ENCODE measurements at places on chromosomes 5 and 9.

DNA sequence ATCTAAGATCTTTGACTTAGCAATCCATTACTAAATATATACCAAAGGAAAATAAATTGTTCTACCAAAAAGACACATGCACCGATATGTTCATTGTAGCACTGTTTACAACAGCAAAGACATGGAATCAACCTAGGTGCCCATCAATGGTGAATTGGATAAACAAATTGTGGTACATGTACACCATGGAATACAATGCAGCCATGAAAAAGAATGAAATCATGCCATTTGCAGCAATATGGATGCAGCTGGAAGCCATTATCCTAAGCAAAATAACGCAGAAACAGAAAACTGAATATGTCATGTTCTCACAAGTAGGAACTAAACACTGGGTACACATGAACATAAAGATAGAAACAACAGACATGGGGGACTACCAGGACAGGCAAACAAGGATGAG, 589.5 kb downstream of the IRX1 start:
- no peak for DNase-seq

GRCh38 chr9:27436234-27436633, 87.9 kb upstream of the IFNK start:
- no peak for DNase-seq

DNA sequence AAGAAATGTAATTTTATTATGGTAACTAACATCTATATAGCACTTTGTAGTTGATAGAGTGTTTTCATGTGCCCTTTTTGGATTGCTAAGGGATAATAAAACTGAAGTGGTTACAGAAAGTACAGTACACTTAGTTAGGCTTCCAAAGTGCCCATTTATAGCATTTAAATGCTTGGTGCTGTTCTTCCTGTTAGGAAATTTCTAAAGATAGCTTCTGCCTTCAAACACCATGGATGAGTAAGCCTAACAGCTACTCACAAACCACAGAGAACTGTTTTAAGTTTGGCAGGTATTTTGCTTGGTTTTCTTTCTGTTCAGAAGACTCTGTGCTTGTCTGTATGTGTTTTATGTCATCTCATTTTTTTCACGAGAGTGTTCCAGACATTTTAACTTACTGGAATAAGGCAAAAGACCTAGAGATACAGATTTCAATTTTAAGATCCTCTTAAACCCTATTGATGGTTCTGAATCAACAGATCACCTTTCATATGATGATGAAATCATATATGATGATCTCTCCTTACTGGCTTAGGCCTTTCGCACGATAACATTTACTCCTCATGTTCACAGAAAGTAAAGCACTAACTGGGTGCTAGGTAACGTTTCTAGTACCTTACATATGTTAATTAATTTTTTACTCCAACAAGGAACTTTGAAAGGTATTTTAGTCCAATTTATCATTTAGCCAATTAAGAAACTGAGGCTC, 4.4 kb downstream of the RIMOC1 start:
- DNase-seq = no peak

DNA sequence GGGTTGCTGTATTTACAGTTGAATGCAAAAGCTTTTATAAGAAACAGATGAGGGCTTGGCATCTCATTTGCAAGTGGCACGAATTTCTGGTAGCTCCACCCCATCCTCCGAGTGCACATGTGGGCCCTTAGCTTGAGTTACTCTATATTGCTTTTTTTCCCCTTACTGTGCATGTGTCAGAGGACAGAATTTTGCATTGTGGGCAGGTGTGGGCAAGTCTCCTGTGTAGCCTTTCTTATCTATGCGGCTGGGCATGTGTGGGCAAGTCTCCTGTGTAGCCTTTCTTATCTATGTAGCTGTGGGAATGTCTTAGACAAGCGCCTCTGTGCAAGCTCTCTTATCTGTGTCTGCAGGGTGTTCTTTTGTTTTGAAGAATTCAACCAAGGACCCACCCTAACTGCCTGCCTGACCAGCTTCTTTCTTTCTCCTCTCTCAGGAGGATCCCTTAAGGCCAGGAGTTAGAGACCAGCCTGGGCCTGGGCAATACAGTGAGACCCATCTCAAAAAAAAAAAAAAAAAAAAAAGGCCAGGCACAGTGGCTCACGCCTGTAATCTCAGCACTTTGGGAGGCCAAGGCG, 34.1 kb upstream of the SIL1 start:
- no peak for DNase-seq

DNA sequence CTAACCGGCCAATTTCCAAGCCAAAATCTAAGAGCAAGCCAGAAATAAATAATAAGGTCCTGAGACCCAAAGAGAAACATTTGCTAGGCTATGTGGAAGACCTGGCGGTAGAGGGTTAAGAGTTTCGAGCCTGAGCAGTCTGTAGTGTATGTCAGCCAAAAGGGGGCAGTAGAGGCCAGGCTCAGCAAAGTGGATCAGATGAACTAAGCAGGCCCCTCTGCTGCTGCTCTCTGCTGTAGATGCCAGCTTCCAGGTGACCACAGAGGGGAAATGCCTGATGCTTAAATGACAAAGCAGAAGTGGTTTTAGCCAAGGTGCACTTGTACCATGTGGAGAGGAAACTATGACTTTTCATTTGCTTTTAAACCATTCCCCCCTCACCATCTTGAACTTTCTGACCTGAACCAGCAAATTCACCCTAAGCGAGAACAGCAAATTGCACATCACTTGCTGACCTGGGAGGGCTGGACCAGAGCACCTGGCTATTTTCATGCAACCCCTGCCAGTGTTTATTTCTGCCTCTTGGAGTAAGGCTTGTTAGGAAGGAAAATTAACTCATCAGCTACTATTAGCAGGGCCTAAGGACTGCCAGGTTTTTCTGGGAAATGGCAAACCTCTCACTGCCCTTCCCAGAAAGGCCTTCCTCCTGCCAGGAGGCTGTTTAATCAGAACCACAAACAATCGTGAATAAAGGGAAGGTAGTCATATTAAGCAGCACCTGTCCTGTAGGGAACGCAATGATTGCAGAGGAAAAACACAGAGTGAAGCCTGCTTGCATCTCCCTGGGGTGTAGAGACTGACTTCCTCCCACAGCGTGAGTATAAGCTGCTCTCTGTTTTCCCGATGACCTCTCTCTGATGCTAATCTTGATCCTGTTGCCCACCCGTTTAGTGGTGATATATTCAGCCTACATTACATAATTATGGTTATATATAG, 818.2 kb downstream of the TLR4 start:
- DNase-seq = no peak

DNA sequence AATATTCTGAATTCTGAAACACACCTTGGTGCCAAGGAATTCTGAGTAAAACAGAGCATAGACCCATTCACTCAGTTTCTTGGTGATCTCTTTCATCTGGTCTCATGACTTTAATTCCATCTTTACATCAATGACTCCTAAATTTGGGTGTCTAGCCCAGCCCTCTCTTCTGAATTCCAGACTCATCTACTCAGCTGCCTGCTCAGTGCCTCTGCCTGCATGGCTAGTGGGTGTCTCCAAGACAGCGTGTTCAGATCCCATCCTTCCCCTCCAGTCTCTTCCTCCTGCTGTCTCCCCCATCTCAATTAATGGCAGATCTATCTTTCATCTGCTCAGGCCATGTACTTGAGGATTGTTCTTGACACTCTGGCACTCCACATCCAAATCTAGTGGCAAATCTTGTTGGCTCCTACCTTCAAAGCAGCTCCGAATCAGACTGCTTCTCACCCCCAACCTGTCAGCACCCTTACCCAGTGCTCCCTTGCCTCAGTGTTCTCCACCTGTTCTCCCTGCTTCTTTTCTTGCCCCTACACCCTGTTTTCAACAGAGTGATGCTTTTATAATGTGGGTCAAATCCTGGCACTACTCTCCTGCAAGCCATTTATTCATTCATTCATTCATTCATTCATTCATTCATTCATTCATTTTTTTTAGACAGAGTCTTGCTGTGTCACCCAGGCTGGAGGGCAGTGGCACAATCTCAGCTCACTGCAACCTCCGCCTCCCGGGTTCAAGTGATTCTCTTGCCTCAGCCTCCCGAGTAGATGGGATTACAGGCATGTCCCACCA, 5.3 kb downstream of the CAVIN4 start:
- no peak for DNase-seq

DNA sequence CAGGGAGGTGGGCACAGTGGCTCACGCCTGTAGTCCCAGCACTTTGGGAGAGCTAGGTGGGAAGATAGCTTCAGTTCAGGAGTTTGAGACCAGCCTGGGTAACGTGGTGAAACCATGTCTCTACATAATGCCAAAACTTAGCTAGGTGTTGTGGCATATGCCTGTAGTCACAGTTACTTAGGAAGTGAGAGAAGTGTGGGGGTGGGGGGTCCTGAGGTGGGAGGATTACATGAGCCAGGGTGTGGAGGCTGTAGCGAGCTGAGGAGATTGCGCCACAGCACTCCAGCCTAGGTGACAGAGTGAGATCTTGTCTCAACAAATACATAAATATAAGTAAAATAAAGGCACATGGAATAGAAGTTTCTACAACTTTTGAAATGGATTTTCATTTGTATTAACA, 23.1 kb downstream of the VCAN start:
- no peak for DNase-seq

DNA sequence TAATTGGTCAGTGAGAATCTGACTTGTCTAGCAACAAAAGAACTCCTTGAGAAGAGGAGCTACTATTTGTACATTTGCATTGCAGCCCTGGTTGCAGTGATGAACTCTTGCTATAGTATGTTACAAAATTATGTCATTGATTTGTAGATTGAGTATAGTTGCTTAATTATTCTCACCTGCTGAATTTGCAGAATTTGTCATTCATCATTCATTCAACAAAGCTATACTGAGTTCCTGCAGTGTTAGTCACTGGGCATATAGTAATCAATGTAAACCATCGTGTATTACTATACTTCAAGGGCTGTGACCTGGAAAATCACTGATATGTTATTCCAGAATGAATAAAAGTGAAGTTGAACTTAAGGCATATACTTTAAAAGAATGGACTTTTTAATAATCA, 50.1 kb downstream of the SLC1A3 start:
- no peak for DNase-seq

DNA sequence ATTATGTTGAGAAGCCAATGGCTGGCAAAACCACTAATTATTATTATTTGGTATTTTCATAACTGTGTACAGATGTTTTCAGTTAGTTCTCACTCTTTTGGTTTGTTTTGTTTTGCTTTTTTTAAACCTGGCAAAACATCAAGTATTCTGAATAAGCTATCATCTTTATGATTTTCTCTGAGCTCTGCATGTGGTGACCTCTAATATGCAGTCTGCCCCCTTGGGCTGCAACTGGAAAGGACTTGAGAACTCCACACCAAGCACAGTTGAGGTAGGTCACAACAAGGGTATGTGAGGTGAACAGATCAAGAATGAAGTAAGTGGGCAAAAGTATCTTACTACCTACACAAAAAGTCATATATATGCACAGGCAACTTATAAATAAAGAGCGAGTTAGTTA, 202.2 kb downstream of the NFIB start:
- no peak for DNase-seq

DNA sequence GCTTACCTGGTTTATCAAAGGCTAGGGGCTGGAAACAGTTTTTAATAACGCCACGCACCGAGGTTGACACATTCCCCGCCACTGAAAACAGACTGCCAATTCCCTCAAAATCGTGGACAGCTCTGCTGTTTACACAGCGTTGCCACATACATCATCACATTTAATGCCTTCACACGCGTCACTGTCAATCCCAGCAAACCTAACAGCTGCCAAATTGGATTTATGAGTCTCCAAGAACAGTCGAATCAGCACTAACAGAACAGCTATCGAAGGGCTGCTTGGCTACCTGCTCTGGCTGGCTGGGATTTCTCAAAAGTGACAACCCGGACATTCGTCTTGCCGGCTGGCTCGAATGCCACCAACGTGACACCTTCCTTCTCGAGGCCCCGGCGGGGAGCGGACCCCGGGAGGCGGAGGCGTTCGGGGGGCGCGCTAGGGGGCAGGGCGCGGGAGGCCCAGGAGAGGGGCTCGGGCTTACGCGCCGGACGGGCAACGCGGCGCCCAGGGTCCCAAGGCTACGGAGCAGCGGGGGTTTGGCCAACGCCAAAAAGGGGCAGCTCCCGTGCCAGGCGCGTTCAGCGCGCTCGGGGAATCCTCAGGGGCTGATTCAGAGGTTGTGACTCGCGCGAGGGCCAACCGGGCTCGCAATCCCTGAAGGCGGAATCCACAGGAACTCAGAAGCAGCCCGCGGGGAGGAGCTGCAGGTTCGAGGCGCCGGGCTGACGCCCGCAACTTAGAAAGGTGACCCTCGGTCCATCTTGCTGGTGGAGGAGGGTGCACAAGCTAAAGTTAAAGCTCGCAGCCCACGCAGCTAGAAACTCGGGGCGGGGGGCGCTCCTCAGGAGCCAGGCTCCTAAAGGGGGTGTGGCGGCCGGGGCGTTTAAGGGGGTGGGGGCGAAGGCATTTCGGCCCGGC, 1.2 kb downstream of the CDC14B start:
- no peak for DNase-seq

DNA sequence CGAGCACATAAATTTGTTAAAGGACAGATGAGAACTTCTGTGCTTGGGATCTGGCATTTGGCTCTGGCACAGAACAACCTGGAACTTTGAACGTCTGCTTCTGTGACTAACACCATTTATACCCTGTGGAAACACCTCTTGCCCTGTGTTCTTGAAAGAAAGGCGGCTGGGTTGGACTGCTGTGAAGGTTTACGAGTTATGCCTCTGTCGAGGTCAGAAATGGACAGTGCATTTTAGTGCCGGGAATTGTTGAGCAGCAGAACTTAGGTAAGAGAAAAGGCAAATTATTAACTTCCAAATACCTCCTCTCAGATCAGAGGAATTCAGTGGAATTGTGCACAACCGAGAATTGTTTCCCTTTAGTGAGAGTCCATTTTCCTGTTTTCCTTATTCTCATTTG, 14.1 kb upstream of the INIP start:
- no peak for DNase-seq

- DNase-seq = no peak
Measured at GRCh38 chr5:141858079-141858765, 20.0 kb downstream of the PCDH1 start.

DNA sequence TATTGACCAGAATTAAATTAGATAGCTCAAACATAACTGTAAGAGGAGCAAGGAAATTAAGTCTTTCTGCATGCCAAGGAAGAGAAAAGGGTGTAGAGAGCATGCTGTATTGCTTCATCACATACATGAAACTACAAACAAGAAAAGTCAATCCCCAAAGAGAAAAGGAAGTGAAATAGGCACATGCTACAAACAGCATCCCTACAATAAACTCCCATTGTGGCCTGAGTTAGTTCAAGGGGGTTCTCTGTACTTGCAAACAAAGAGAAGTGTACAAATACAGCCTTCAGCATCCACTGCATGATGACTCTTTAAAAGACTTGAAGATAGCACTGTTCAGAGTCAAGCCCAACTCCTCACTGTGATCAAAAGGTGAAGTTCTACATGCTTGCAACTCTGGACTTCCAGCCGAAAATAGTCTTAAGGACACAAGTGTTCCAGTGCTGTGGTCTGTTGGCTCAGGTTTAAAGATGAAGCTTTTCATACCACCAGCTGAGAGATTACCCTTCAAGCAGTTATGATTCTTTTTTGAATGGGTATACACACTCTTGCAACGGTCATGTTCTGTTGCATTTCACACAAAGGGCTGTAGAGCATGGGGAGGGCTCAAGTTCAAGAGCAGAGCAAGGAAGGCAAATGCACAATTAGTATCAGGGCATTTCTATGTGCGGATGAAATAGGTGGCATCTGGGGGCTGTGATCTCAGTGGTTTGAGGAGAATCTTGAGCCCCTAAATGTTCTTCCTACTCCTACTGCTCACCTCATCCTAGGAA, 534.5 kb downstream of the EBF1 start:
- no peak for DNase-seq
